ENCODE measurements at places on chromosomes 1 and 21. TPM values are rescaled to one million over a fixed set of nuclear protein-coding genes. Genes with fewer than 3 reads are reported as not detected.

The RPL22 gene
- 205 TPM for total RNA-seq

The OR1C1 gene
- total RNA-seq, result not detected

The AMY2A gene
- not detected for total RNA-seq

The TRPM2 gene
- total RNA-seq, result 1.2 TPM

The ADAMTS1 gene
- 92.5 TPM for total RNA-seq

The RNF223 gene
- total RNA-seq, result not detected

The ZNF648 gene
- not detected for total RNA-seq

The AZIN2 gene
- total RNA-seq, result 5.8 TPM

The KRTCAP2 gene
- 112 TPM for total RNA-seq
